GM23338 (cell line): ENCODE measurements at places on chromosomes 4 and X. TPM values are rescaled to one million over a fixed set of nuclear protein-coding genes. Genes with fewer than 3 reads are reported as not detected.
A peak's percentile ranks its signal among the peaks of the same experiment; 100 is the strongest.

The SLC9B1 gene
- 0.62 and 0.80 TPM in 2 replicates for total RNA-seq

The ITM2A gene
- total RNA-seq, result 48.4 and 57.9 TPM in 2 replicates

DNA sequence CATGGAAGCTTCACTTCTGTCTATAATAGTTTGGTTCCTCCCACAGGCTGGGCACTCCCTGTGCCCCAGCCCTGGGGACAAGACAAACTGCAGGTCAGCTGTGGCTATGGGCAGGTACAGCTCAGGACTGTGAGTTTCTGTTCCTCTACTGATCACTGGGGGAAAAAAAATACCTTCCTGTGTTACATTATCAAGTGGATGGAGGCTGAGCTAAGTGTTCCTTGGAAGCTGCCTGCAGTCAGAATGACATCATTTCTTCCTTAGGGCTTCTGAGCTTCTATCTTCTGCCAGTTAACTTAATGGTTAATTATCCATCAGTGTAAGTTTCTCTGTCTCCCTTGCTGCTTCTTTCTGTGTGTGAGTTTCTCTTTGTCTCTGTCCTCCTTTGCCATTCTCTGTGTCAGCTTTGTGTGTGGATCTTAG is 4.6 kb downstream of the RAB33A start:
- no peak overlapping the region for H3K4me3 ChIP-seq
- H3K27me3 ChIP-seq, result peaks cover 13% of the 10 kb centered on the region; the same call in 1 of the 2 replicates
- H3K36me3 ChIP-seq, result no peaks in the 10 kb centered on the region
- no peak for DNase-seq
- H3K27ac ChIP-seq, result no peak overlapping the region
- H3K4me1 ChIP-seq, result no peaks in the 10 kb centered on the region

- peak; percentile 26 for DNase-seq
- peaks cover 24% of the 10 kb centered on the region for H3K4me1 ChIP-seq
- H3K27me3 ChIP-seq, result peaks cover 13% of the 10 kb centered on the region
- no peak overlapping the region for H3K27ac ChIP-seq
- H3K4me3 ChIP-seq, result peak overlapping the region; percentile 73
- H3K36me3 ChIP-seq, result no peaks in the 10 kb centered on the region
These were observed 2.2 kb downstream of the AR start for GRCh38 chrX:67545893-67546495.

GRCh38 chr4:52260514-52261210 is 209.6 kb downstream of the SPATA18 start:
- no peaks in the 10 kb centered on the region for H3K4me1 ChIP-seq
- no peak overlapping the region for H3K4me3 ChIP-seq
- no peaks in the 10 kb centered on the region for H3K36me3 ChIP-seq
- H3K27ac ChIP-seq, result no peak overlapping the region
- no peak for DNase-seq
- H3K27me3 ChIP-seq, result no peaks in the 10 kb centered on the region
